Activated T-helper 17 cell treated with anti-CD3 and anti-CD28 coated beads, Interleukin-2, amount 50 U/mL, for 72 hours (primary cell): ENCODE measurements at places on chromosomes 1 and 21.

DNA sequence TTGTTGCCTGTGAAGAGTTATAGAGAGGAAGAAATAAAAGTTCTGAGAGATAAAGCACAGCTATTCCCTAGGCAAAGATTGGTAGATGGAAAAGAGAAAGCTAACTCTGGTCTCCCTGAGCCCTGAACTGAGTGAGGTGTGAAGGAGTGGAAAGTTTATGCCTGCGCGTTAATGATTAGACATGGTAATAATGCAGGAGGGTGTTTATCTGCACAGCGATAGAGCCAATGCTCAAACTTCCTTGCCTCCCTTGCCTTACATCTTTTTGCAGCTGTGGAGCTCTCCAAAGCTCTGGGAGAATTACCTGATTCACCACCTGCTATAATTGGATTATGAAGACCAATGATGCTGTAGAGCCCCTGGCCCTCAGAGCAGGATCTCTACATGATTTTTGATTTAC is 32.8 kb upstream of the CHRM3 start:
- no peak for ATAC-seq

GRCh38 chr1:7371926-7372325 is 399.2 kb upstream of the VAMP3 start:
- no peak for ATAC-seq

- ATAC-seq: peak; percentile 5
These were observed 580 bp downstream of the TENT5B start for GRCh38 chr1:27011976-27012563.

GRCh38 chr1:43147625-43148327 is 24.3 kb downstream of the EBNA1BP2 start:
- no peak for ATAC-seq

GRCh38 chr1:160954158-160955104 is at the start of gene ITLN2:
ITLN2 (minus strand) TSS chr1:160954809; CDS start chr1:160954741, 68 bp downstream.
- ATAC-seq: peak; percentile 83

DNA sequence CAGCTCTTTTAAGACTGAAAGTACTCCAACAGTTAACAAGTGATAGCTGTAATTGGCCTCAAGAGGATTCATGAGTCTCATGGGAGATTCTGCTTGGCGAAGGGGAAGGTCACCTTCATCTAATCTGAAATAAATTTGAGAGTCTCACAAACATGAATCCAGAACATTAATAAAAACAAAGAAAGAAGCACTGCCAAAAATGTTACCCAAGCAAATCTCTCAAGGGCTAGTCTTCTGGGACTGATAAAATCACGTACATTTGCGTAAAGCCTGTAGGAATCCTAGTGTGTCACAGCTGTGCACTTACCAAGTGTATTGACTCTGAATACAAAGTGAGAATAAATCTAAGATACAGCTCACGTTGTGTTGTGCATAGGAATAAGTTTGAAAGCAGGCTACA is 21.2 kb upstream of the NUF2 start:
- ATAC-seq: no peak

DNA sequence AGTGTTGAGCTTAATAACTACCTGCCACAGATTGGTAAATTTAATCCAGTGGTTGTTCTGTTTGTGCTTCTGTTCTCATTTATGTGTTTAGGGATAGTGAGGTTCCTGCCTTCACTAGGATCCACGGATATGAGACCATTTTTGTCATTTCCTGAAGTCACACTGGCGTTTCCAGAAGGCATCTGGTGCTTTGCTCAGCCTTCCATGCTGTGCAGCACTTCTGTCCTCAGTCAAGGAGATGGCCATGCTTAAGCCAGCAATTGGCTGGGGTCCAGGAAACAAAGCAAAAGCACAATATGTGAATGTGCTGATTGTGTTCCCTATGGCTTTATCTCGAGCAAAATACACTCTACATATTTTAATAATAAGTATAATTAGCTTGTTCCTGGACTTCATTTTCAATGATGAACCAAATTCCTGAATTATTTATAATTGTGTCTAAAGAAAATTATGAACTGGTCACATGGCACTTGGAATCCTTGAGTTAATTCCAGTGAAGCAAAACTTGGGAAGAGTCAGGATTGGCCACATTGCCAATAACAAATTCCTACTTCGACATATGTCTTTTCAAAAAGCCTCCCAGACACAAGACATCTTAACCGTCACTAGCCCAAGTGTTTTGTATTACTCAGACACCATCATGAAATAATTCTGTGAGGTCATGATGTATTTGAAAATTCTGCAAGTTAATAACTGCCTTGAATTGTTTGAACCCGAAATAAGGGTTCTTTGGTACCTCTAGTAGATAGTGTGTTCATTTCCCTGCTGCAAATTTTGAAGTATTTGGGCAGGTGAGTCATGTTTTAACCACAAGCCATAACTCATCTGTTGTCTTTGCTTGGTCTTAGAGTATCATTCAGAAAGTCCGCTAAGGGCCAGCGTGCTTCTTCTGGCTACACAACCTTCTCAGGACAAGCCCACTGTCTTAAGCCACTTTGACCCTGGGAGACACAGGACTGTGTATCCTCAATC is 412.4 kb downstream of the DISC1 start:
- ATAC-seq: peak; percentile 29

DNA sequence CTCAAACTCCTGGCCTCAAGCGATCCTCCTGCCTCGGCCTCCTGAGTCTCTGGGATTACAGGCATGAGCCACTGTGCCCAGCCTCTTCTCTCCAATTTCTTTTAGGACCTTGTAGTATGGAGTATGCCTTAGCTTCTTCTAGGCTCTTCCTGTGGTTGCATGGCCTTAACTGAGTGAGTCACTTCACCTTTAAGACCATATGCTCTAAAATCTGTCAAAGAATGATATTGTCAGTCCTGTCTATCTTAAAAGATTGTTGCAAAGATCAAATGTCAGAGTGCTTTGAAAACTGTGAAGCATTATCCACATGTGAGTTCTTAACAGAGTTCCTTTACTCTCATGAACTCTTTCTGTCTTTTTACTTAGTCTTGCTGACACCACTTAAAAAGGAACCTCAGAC is 37.2 kb downstream of the ATP2B4 start:
- peak; percentile 68 for ATAC-seq

GRCh38 chr1:18527514-18527913 is 46.8 kb downstream of the KLHDC7A start:
- no peak for ATAC-seq

- no peak for ATAC-seq
These were observed 76.4 kb upstream of the SLC45A1 start for GRCh38 chr1:8241417-8242014.

GRCh38 chr1:113615425-113615824 is 143.9 kb downstream of the PHTF1 start:
- peak; percentile 32 for ATAC-seq

- no peak for ATAC-seq
These were observed 45.5 kb downstream of the GRIK3 start for GRCh38 chr1:36988741-36989193.

DNA sequence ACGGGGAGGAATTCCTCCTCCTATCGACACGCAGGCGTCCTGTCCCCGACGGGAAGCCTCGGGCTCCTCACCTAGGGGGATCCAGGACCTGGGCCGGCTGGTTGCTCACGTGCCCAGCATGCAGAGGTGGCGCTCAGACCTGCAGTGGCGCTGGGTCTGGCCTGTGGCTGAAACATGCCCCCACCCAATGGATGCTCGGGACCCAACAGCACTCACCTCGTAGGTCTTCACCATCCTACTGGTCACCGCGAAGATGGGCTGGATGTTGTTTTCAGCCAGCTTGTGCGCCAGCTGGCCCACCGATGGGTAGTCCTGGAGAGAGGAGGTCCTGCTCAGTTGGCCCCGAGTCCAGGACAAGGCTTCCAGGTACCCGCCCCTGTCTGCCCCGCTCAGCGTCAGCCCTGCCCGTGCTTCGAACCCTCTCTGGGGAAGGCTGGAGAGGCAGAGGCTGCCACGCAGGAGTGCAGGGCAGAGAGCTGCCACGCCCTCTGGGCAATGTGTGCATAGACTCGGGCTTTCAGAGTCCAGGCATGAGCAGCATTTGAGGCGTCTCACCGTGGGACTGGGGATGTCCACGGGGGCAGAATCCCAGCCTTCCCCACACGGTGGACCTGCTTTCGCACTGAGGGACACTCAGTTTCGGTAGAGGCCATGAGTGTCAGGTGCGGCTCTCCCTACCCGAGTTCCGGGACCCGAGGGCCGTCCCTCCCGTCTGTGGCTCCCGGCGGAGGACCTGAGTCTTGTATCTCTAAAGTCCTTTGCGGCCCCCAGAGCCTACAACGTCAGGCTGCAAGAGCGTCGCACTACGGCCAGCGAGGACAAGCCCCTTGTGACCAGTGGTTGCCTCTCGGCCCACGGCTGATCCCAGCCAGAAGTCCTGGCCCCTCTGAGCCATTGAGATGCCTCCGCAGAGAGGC is 21.6 kb downstream of the ITGB2 start:
- no peak for ATAC-seq

DNA sequence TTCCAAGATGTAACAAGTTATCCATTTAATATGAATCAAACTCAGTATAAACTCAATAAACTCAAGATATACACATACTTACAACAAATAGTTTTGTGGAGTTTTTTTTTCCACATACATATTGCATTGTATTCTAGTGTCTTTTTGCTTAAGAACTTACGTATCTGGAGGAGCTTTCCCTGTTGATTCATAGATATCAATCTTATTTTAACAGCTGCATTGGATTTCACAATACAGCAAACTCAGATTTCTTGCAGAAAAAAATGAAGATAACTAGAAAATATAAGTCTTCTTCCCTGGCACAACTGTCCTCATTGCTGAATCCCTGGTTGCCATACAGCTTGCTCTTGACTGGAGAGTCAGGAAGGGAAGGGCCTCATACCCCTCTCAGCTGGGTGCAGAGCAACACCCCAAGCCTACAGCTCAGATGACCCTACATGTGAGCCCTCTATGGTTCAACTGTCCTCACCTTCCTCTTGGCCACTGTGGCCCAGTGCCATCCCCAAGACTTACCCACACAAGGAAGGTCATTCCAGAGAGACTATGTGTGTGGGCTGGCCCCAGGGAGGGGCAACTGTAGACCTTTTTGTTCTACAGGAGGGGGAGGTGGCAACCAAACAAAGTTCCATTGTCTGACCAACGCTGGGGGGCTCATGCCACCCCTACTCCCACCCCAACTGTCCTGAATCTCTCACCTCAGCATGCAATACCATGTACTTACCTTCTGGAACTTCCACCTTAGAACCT is 1.7 kb downstream of the MPZ start:
- ATAC-seq: no peak

GRCh38 chr1:224800486-224801119 is 128.9 kb upstream of the DNAH14 start:
- no peak for ATAC-seq

DNA sequence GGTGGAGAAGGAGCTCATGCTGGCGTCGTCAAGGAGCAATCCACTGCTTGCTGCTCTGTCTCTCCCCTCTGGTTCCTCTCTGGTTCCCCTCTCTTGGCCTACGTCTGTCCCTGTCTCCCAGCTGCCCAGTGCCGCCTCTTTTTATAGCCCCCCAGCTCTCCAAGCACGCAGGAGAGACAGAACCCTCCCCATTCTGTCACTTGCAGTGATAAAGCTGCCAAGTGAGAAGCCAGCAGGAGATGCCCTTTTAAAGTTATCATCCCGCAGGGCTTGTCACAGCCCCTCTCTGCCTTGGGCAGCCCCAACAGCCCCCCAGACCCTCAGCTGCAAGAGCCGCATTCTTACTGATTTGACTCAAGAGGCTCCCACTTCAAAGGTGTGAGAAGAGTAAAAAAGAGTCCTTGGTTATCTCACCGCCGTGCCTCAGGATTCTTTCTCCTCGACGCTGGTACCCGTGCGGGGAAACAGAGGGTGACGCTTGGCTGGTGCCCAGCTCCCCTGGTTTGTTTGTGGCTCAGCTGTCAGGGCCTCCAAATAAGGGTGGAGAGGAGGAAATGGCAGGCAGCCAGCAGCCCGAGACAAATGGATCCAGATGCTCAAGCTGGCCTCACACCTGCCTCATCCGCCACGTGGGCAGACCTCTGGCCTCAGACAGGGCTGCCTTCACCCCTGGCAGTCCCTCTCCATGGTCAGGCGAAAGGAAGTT is at the start of gene NPPA:
Gene NPPA, minus strand, starts transcription at position 117 of the 706 bp plus-strand sequence. Its CDS starts 99 bp downstream, at position 18.
- no peak for ATAC-seq

GRCh38 chr1:75725266-75725665 is 757 bp downstream of the ACADM start:
- ATAC-seq: no peak

DNA sequence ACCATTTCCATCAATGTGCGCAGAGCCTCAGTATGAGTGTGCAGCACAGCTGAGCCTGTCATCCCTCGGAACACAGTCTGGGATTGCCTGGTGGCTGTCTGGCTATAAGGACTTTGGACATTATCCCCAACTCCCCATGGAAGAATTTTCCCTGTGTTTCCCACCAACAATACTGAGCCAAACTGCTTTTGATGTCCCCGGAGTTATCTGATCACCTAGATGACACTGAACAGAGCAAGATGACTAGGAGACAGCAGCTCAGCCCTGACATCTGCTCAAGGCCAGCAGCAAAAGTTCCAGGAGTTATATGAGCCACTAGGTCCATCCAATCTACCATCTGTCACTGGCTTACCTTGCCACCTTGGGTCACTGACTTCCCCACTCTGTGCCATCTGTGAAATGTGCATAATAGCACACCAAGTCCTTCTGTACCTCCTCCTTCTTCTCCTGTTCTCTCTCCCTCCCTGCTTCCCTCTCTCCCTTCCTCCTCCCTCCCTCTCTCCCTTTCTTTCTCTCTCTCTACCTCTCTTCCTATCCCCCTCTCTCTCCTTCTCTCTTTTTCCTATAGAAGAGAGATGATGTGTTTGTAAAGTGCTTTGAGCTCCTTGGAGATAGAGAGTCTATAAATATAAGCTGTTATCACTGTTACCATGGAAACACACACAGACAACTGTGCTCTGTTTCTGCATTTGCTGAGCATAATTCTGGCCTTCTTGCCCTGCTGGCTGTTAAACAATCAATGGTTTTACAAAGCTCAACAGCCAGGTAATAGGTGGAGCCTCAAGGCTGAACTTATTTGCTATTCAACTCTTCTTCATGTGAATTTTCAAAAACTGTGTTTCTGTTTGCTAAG is 19.7 kb upstream of the ATP1B1 start:
- ATAC-seq: peak; percentile 27

DNA sequence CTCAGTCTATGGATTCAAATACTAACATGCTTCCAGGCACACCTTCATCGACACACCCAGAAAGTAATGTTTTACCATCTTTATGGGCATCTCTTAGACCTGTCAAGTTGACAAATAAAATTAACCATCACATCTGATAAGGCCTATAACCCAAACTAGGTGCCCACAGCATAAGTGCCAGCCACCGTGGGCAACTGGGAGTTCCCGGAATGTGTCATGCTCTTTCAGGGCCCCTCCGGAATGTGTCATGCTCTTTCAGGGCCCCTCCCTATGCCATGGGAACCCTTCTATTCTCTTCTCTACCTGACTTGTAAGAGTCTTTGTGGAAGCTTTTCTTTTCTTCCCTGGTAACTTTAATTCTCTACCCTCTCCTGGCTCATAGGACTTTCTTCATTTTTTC is 26.6 kb downstream of the KRTAP24-1 start:
- ATAC-seq: no peak

DNA sequence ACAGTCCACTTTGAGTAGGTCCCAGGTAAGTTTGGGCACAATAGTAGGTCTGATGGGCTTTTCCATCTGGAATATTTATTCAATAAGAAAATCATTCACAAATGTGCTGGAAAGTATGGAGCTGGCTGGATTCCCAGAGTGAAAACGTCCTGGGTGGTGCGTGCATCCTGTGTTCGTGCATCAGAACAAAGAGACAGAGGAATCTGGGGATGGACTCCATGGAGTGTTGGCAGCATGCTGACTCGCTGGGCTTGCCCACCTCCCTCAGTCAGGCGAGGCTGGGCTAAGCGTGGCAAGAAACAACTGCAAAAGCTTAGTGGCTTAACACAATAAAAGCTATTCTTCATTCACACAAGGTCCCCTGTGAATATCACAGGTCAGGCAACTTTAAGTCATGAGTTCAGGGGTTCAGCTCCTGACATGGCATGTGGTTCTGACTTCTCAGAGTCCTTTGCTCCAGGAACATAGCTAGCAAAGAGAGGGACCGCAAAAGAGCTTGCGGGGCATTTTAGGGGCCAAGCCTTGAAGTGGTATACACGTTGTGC is 151.6 kb upstream of the ZNF644 start:
- no peak for ATAC-seq
